ENCODE measurements at places on chromosomes 6 and 20. TPM values are rescaled to one million over a fixed set of nuclear protein-coding genes. Genes with fewer than 3 reads are reported as not detected.

Gene PNLDC1
- 0.17 TPM for total RNA-seq

DNA sequence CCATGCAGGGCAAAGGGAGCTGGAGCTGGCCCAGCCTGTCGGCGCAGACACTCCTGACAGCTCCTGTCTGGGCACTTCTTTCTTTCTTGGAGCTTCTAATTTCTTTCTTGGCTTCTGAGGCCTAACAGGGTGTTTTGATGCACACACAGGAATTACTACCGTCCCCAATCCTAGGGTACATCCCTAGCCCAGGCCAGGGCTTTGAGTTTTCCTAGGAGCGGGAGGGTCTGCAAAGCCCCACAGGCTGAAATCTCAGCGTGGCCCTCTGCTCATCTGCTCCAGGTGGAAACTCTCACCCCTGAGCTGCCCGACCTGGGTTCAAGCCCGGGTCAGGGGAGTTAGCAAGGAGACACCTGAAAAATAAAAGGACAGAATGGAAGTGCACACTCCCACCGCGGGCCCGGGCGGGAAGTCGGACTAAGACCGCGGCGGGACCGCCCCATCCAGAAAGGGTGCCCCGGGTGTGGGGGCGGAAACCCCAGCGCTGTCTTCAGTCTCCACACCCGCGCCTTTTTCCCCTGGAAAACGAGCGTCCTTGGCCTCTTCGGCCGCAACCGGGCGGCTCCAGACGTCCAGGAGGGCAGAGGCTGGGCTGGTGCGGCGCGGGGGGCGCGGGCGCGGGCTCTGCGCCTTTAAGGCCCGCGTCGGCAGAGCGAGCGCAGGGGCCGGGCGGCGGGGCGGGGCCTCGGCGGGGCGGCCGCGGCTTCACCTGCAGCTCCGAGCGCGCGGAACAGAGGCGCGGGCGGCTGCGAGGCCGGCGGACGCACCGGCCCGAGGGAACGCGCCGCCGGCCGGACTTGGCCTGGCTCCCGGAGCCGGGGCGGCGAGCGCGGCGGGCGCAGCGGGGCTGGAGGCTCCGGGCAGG is at the start of gene CDH4:
CDH4 (plus strand) TSS at position 733 of the 865 bp plus-strand sequence.
- no peak for DNase-seq

Gene C20orf144
- total RNA-seq, result not detected

GRCh38 chr20:59735917-59736316 is 131.6 kb downstream of the PHACTR3 start:
- DNase-seq, result no peak

Data from left ventricle myocardium superior (tissue), 1 donor.